GF-D8 (cell line): ENCODE measurements at places on chromosomes 3 and 15.

GRCh38 chr15:77858792-77859490, 218.6 kb downstream of the TBC1D2B start:
- DNase-seq, result peak; percentile 14

- DNase-seq, result no peak
These were observed 8.3 kb upstream of the UBE2E1 start for GRCh38 chr3:23797491-23797890.

GRCh38 chr3:8480699-8481098, 20.9 kb upstream of the LMCD1 start:
- DNase-seq, result no peak

GRCh38 chr3:36824443-36824842, 60.1 kb upstream of the DCLK3 start:
- no peak for DNase-seq

DNA sequence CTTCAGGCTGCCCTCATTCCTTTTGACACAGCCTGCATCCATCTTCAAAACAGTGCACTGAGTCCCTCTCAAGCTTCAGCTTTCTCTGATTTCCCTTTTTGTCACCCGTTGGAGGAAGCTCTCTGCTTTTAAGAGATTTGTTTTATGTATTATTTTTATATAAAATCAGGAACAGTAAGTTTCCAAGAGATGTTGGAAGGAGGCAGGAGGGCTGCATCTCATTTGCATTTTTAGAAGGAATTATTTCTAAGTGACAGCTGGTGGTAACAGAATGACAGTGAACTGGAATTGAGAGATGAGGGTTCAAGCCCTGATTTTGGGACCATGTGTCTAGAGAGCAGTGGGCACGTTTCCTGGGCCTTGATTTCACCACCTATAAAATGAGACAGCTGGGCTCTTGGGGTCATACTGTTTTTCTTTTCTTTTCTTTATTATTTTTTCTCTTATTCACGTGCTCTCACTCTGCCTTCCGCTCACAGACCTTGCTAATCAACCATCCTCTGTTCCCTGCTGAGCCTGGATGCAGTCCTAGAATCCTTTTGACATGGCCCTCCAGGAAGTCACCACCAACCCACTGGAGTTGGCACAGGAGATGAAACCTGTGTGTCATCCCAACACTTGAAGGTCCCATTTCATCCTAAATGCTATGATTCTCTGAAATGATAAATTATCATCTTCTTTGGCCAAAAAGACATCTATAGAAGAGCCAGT, 148.6 kb downstream of the CACNA2D3 start:
- no peak for DNase-seq

DNA sequence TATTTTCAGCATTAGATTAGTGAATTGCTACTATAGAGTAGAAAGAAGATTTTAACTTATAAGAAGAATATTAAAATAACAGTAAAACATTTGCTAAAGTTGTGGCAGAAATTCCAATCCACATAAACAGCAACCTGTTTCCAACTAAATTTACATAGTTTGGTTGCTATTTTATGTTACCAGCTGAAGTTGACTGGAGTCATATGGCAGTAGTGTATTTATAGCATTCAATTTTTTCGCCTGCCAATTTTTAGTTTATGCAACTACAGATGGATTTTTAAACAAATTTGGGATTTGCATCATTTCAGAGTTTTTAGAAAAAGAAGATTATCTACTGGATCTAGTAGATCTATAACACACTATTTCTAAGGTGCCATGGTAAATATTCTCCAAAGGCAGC, 332.5 kb upstream of the BCHE start:
- DNase-seq, result no peak

DNA sequence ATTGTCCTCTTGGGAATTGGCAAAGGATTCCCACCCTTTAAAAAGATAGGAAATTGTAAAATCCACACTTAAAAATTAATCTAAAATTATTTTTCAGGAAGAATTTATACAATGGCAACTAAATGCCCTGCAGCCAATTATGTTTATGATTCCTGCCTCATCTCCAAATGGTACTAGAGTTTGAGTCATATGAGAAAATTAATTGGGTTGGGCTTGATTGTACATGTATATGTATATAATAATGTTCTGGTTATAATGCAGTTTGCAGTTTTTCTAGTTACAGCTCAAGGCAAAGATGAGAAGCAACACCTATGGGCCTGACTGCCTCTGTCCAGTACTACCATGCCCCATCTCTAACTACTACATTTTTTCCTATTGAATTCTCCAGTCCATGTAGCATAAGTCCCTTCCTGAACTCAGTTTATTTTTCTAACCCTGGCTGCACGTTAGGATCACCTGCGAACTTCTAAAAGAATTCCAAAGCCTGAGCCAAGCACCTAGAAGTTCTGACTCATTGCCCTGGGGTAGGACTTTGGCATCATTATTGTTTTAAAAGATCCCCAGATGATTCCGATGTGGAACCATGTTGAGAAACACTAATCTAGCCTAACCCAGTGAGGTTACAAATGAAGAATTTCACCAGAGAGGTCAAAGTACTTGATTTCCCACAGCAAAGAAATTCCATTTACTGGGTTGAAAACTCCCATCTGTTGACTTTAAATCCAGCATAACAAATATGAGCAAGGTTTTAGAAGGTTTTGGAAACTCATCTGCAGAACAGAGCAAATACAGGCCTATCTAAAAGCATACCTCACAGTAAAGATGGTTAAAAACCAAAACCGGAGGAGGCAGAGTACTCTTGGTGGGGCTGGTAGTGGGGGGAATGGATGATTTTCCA, 19.4 kb downstream of the TGFBR2 start:
- no peak for DNase-seq

DNA sequence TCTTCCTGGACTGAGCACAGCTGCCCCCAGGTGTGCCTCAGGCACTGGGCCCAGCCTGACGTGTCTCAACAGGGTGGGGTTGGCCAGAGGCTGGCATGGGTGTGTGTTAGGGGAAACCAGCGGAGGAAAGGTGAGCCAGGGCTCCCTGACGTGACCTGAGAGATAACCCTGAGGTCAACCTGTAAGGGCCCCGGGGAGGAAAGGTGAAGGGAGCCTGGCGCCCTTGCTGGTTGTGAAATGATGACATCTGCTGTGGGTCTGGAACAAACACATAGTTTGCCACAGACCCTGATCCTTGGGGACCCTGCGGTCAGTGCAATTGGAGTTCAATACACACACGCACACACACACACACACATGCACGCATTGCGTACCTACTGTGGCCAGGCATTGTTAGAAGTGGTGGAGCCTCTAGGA, 100.2 kb upstream of the TLE3 start:
- DNase-seq, result no peak

DNA sequence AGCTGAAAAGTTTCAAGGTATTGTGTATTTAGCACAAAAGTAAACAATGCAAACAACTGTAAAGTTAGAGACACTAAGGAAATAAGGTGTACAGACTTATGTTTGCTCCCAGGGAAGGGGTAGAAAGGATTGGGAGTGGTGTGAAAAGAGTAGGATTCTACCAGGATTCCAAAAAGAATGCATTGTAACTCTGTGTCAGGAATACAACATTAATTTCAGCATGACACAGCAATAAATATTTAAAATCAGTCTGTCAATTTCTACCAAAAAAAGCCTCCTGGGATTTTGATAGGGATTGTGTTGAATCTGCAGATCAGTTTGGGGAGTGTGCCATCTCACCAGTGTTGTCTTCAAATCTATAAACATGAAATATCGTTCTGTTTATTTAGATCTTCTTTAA, 73.4 kb downstream of the LRRC28 start:
- DNase-seq, result no peak

GRCh38 chr3:149958171-149958796, 12.4 kb downstream of the PFN2 start:
- no peak for DNase-seq
